ENCODE measurements at places on chromosomes 2 and 18. TPM values are rescaled to one million over a fixed set of nuclear protein-coding genes. Genes with fewer than 3 reads are reported as not detected.
A peak's percentile ranks its signal among the peaks of the same experiment; 100 is the strongest.

KLHL41 gene
- total RNA-seq = not detected

WNT6 gene
- 0.33 TPM for total RNA-seq

ADRA2B gene
- 0.55 TPM for total RNA-seq

SPC25 gene
- 20.7 TPM for total RNA-seq

REG3G gene
- total RNA-seq = not detected

ZNF516 gene
- 32.7 TPM for total RNA-seq

MGAT5 gene
- 37.7 TPM for total RNA-seq

EPB41L3 gene
- not detected for total RNA-seq

AMER3 gene
- total RNA-seq = not detected

TACR1 gene
- not detected for total RNA-seq

ABI2 gene
- 54.3 TPM for total RNA-seq

TMEM17 gene
- 7.6 TPM for total RNA-seq

DNA sequence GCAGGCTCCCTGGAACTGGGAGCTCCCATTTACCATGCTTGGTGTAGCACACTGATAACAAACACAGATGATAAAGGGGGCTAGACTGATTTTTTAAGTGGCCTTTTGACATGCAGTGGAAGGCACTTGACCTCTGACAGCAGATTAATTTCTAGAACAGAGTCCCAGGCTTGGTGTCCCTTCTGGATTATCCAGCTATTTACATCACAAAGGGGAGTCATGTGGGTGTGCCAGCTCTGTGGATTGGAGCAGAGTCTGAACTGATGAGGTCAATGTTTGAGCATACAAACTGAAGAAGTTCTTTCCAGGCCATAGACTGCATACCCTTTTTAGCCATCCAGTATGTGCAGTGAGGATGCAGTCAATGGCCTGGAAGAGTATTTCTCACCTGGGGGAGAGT, 31.5 kb upstream of the SIX2 start:
- no peak for DNase-seq

- DNase-seq = no peak
Measured at GRCh38 chr2:196515051-196515450, 124.5 kb upstream of the CCDC150 start.

DNA sequence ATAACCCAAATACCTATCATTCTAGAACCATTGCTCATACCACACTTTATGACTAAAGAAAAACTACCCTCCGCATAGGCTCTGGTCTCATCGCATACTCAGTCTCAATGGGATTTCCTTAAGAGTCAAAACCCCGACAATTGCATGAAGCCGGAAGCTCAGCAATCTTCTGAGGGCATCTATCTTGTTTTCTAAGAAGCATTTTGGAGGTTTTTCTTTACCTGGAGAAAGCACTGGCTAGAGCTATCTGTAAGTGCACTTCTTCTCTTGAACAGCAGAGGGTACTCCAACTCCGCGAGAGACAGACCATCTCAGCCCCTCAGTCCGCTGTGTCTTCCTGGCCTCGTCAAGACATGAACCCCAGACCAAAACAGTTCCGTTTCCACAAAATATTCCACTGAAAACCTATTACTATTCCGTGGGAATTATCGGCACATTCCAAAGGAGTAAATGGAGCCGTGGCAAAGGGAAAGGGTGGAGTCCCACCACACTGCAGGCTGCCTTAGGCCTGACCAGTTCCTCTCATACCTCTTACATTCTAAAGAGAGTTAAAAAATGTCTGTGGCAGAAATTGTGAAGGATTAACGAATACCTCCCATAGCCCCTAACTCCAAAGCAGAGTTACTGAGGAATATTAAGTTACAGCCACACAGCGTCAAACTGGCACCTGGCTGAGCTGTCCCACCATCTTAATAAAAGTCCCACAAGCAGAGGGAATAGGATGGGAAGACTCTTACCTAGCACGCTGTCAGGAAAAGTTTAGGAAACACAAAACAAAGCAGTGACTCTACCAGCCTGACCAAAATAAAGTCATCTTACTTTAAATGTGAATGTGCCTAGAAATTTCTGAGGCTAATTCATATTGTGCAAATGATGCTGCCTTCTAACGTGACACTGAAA, 325.6 kb upstream of the VRK2 start:
- DNase-seq = peak; percentile 59

DNA sequence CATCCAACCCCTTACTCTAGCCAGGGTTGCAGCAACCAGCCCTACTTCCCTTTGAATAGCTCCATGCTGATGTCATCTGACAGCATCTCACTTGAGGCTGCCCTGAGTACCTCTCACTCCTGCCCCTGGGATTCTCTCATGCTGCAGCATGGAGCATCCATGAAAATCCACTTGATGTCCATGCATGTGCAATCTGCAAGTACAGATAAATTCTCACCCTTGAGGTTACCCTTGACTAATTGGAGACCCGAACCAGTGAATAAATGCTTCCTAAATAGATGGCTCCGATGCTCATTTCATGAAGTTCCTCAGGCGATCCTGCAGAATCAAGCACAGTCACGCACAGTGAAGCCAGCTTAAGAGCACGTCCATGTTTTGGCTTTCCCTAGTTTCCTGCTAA, 298.3 kb downstream of the RBM43 start:
- DNase-seq = no peak

DNA sequence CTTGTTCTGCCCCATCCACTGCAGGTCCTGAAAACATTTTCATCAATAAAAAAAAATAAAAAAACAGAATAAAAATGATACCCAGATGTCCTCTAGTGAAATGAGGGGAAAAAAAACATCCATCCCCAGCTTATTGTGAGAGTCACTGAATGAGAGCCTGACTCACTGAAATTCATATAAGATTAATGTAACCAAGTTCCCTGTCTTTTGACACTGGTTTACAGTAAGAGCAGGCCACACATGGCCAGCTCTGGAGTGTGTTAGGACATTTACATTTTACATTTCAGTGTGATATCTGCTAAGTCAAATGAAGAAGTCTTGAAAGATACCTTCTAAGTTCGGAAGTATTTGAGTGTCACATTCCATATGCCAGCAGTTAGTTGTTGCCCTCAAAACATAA, 21.1 kb upstream of the IL18R1 start:
- no peak for DNase-seq

DNA sequence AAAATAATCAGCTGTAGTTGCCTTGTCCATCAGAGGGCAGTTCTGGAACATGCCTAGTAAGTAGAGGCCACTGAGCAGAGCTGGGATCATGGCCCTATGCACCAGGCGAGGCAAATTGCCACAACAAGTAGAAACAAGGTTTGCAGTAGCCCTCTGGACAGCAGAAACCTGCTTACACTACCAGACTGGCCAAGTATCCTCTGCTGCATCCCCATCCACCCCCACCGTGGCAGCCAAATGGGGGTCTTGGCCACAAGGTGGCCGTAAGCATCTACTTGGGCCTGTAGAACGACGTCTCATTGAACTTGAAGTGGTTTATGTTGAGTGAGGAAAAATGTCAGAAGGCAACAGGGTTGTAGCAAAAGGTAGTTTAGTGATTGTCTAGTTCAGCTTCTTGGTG, 241.2 kb downstream of the ALPK2 start:
- no peak for DNase-seq

DNA sequence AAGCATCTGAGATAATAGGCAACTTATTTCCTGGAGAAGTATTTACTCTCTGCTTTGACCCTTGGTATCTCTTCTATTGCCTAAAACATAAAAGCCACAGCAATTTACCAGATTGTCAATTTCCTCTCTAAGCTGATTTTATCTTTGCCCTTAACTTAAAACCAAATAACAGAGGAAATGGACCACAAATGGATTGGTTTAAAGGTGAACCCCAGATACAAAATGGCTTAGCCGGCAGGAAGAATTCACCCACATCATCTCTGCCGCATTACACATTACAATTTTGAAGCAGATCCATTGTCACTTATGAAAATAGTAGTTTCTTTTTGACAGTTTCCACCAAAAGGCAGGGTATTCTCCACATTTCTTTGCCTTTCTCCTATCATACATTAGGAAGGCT, 585.8 kb upstream of the CHAC2 start:
- no peak for DNase-seq

DNA sequence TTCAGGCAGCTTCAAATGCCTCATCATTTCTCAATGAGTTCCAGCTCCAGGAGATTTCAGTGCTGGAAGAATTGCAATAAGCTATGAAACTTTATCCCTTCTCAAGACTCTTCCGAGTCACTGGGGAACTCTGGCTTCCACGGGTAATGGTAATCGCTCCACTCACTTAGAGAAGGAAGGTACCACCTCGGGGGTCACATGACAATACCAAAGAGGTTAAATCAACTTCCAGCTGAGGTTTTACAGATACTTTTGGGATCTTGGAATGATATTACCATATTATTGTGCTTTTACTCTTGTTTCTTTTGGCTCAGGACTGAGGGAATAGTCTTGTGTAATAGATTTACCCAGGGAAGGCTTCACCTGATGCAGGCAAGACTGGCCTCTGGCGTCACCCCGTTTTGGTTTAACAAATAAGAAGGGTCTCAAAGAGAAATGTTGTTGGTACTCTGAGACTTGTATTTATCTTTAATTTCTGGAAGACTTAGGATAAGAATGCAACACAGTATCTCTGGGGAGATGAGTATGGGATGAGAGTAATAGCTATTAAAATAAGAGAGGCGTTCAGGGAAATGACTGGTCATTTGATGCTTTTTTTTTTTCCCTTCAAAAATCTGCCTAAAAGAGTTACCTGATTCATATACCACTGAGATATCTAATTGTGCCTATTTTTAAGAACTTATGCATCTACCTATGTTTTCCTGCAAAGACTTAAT, 316.9 kb upstream of the ZEB2 start:
- no peak for DNase-seq

DNA sequence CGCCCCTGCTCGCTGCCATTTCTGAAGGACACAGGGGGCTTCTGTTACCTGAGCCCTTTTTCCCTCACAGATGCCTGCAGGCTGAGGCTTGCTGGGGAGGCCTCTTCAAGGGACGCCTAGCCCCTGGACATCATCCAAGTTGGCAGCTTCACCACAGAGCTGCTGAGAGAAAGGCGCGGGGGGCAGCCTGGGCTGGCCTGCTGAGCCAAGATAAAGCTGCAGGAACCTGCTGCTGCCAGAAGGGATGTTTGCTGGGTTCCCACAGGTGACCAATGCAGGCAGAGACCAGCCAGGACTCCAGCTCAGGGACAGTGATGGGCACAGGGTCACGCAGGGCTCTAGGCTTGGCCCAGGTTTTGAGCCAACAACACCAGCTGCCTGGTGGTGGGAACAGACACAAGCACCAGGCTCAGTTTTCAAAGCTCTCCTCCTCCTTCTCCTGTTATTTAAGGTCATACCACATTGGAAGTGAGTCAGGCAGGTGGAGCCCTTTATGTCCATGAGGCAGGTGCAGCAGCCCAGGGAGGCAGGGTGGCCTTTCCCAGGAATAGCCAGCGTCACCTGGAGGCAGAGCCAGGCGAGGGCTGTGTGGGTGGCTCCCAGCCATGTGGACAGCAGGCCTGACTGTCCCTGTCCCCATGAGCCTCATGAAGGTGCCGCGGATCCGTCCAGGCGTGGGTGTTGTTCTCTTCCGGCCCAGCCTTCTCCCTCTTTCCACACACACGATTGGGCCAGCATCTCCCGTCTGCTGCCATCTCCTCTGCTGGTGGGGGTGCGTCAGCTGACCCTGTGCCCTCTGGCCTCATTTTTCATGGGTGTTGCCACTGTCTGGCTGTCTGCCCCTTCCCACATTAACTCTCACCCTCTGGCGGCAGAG, 515.5 kb upstream of the MYT1L start:
- DNase-seq = peak; percentile 3

GRCh38 chr18:3910512-3910911, 460.5 kb downstream of the TGIF1 start:
- no peak for DNase-seq

- no peak for DNase-seq
Measured at GRCh38 chr2:10944799-10945198, 33.1 kb downstream of the KCNF1 start.

- DNase-seq = no peak
Measured at GRCh38 chr18:47970664-47971531, 40.4 kb upstream of the SMAD2 start.

DNA sequence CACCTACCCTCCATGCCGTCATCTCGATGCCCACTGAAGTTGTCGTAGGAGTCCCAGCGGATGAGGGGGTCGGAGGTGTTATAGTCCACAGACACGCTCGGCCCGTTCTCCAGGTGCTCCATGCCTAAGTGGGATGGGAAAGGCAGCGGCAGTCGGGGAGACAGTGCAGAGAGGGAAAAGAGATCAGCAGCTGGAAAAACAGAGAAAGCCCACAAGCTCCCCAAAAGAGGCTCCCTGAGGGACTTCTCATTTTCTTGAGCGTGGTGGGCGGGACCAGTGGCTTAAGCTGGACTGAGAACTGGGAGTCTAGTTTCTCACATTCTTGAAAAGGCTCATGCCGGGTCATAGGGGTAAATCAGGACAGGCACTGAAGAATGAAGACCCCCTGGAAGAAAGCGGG, 121.9 kb downstream of the TNS1 start:
- no peak for DNase-seq

DNA sequence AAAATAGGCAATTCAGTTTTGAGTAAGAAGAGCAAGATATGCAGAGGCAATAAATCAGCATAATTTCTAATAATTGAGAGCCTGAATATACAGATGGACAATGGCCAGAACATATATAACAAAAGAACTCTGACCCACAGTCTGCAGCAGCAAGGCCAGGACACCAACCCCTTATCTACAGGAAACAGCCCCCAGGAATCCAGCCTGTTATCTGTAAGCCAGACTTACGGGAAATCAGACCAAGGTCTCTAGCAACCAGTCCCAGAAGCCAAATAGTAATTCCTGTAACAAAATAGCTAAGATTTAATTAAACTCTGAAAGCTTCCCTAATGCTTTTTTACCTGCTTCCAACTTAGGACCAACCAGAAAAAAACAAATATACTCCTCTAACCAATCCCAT, 434.5 kb upstream of the GYPC start:
- no peak for DNase-seq

GRCh38 chr18:71105078-71105819, 816.4 kb downstream of the SOCS6 start:
- DNase-seq = no peak

DNA sequence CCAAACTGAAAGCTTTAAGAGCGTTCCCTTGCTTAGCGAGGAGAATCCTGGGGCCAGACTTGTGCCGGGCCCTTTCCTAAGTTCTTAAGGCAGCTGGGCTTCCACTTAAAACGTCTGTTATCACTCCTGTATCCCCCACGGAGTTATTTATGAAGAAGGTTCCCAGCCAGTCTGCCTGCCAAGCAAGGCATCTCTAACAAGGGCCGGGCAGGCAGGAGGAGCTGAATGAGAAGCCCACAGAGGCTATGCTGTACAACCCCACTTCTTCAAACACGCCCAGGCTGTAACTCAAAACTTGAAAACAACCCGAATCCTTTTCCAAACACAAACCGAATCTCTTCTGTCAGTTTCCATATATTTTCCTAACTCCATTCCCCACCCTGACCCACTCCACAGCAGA, 39.0 kb upstream of the ZFP36L2 start:
- DNase-seq = no peak

GRCh38 chr2:7730449-7730848, 813.2 kb downstream of the RNF144A start:
- DNase-seq = no peak

DNA sequence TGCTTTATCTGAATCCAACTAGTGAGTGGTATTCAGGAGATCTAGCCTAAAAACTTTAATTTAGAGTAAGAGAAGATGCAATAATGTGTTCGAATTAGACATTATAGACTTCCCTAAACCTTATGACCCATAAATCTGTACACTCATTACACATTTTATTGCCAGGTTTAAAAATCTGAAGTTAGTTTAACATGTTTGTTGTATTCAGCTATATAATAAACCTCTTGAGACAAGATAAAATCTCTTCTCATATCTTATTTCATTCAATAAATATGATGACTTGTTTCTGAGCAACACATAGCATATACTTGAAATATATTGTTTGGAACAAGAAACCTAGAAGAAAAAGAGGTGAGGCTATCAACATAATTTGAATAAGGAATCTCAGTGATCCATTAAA, 150.7 kb downstream of the CDH7 start:
- DNase-seq = no peak

- DNase-seq = no peak
Measured at GRCh38 chr2:72316774-72317173, 169.1 kb upstream of the CYP26B1 start.
